ENCODE measurements at places on chromosomes 16 and 17.

DNA sequence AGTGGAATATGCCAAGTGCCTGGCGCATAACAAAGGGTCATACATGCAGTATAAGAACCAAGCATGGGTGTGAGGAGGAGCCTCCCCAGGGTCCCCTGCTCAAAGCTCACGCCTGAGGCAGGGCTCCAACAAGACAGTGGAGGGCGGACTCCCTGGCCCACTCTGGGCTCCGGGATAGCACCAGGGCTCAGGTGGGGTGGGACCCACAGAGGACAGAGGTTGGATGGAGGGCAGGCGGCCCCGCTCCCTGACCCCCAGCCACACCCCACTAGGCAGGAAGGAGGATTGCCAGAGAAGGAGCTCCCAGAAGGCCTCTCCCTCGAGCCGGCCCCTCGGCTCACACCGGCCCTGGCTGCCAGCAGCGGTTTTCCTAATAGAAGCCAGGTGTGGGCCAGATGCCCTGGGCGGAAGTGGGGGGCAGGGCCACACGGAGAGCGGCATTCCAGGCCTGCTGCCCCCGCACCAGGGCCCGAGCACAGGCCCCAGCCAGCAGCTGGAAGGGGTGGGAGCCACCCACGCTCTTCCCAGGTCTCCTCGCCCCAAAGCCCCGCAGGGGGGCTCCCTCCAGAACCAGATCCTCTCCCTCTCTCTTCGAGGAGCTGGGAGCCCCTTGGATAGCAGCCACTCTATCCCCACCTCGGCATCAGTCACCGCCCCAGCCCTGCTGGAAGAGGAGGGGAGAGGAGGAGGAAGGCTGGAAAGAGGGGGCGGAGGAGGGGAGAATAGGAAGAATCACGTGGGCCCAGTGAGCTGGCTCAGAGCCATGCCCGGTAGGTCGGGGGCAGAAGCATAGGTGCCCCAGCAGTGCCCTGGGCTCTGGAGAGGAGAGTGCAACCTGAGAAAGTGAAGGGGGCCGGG, 21.0 kb downstream of the VASN start:
- peak; percentile 76 for DNase-seq
- H3K4me3 ChIP-seq: no peak overlapping the region
- H3K36me3 ChIP-seq: peaks cover 30% of the 10 kb centered on the region
- peaks cover 37% of the 10 kb centered on the region for H3K4me1 ChIP-seq
- H3K27ac ChIP-seq: no peak overlapping the region

- H3K27me3 ChIP-seq: no peaks in the 10 kb centered on the region
- no peak overlapping the region for H3K4me3 ChIP-seq
- H3K4me1 ChIP-seq: no peaks in the 10 kb centered on the region
- H3K36me3 ChIP-seq: no peaks in the 10 kb centered on the region
Measured at GRCh38 chr16:80585764-80586163, 45.0 kb downstream of the DYNLRB2 start.

DNA sequence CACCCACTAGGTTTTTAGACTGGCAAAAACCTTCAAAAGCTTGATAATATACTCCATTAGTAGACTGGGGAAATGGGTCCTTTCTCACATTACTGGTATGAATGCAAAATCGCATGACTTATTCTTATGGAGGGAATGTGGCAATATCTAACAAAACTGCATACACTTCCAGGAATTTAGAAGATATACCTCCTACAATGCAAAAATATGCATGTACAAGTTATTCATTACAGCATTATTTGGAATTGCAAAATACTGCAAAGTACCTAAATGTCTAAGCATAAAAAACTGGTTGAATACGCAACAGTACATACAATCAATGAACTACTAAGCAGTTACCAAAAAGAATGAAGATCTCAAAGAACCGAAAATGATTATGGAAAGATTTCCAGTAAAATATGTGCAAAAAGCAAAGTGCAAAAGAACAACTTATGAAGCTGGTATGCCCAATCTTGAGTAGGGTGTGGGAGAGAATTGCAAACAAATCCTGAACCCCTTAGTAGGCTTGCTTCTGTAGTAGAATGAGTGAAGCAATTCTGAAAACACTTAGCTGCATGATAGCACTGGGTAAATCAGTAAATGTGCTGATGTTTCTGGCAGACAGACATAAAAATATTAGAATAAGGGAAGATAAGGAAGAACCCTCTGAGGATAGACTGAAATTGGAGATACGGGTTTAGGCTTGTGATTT, 180.1 kb downstream of the PARN start:
- DNase-seq: no peak
- no peaks in the 10 kb centered on the region for H3K36me3 ChIP-seq
- H3K4me3 ChIP-seq: no peak overlapping the region
- H3K27ac ChIP-seq: no peak overlapping the region
- H3K27me3 ChIP-seq: no peaks in the 10 kb centered on the region
- no peaks in the 10 kb centered on the region for H3K4me1 ChIP-seq

DNA sequence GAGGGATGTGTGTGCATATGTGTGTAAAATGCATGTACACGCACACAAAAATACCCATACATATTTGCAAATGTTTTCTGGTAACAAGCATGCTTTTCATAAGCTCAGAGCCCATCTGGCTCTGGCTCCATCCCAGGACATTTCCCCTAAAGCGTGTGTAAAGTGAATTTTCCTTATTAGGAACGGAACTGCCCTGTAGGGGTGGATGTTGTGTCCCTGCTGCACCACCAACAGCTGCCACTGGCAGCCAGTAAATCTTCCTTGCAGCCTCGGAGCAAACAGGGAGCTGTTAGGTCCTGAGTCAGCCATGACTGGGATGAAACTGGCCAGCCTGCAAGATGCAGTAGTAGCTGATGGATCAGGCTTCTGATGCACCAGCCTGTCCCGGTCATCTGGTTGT, 393.5 kb downstream of the UTP18 start:
- no peaks in the 10 kb centered on the region for H3K36me3 ChIP-seq
- no peak overlapping the region for H3K4me3 ChIP-seq
- DNase-seq: peak; percentile 26
- H3K27me3 ChIP-seq: no peaks in the 10 kb centered on the region
- H3K4me1 ChIP-seq: no peaks in the 10 kb centered on the region

DNA sequence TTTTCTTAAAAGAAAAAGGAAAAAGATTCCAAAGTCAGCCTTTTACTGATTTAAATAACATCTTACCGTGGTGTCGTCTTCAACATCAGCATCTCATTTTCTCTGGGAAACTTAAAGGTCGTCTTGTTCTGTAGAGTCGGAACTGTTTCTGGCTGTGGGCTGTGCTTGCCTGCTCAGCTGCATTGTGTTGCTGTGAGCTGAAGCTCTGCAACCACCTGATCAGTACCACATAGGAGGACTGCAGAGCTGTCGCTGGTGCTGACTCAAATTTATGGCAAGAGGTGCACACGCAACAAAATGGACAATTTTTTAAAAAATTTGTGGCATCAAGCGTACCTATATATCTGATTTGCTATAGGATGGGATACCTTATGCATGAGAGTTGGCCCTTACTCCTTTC, at the start of gene OMG:
Gene OMG (minus strand): TSS at position 150 of the 400 bp plus-strand sequence. CDS start 908 bp downstream, outside the sequence.
- H3K27ac ChIP-seq: no peak within 1 kb of the TSS
- no peaks in the 10 kb centered on the region for H3K27me3 ChIP-seq
- peaks cover 3% of the 10 kb centered on the region for H3K4me1 ChIP-seq
- no peak for DNase-seq
- peaks cover 4% of the 10 kb centered on the region for H3K36me3 ChIP-seq
- no peak within 1 kb of the TSS for H3K4me3 ChIP-seq

- no peaks in the 10 kb centered on the region for H3K27me3 ChIP-seq
- no peak overlapping the region for H3K27ac ChIP-seq
- H3K36me3 ChIP-seq: no peaks in the 10 kb centered on the region
- no peak for DNase-seq
Measured at GRCh38 chr17:3921006-3921405, 4.7 kb upstream of the P2RX1 start.

DNA sequence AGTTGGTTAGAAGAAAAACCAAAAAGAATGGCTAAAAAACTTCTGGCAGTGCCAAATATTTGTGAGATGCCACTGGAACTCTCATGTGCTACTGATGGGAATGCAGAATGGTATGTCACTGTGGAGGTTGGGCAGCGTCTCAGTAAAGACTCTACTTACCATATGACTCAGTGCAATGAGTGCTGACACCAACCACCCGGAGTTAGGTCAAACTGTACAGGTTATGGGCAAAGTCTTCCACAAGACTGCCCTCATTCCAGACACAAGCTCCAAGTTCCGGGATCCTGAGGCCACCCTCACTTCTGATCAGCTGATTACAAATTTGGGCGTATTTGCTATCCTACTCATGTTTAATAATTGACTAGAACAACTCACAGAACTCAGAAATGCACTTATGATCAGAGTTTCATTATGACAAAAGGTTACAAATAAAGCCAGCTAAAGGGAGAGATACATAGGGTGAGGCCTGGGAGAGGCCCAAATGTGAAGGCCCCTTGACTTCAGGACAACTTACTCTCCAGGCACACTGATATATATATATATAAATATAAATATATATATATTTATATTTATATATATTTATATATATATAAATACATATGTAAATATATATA, 114.9 kb downstream of the TRIM37 start:
- no peak overlapping the region for H3K4me3 ChIP-seq
- H3K27ac ChIP-seq: no peak overlapping the region
- no peaks in the 10 kb centered on the region for H3K36me3 ChIP-seq

DNA sequence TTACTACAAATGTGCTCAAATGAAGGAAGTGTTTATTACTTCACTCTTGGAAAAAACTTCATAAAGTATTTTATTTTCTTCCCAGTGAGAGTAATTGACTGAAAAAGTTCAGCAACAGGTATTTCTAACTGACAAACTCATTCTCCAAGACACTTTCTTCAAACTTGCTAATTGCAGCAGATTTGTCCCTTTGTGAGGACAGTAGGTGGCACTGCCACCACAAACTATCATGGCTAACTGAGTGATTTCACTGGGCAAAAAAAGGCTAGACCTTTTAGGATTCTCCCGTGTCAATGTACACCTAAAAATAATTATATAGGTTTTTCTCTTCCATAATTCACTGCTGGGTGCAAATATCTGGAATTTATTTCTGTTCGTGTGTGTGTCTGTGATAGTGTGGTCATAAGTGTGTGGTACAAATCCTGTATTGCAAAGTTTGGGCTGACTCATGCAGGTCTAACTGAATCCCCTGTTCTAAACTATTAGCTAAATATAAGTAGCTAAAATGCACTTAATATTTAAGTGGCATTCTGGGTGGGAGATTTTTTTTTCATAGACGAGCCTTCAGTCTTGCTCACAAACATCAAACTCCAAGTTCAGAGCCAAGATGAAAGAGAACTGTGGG, 3.9 kb downstream of the HS3ST3A1 start:
- H3K36me3 ChIP-seq: no peaks in the 10 kb centered on the region
- H3K27ac ChIP-seq: no peak overlapping the region

DNA sequence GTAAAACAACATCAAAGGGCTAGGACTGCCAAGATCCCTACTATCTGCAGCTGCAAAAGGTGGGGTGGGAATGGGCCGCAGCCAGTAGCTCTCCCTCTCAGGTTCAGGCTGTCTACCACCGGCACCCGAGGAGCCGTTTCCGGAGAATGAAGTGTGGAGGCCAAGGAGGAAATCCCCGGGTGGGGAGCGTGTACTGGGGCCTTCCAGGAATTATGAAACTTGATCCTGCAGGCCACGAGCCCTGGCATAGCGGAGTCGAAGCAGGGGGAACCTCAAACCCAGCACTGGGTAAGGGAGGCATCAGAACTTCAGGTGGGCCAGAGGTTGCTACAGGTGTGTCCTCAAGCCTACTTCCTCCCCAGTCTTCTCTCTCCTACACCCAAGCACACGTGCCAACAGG, 5.1 kb downstream of the INPP5K start:
- H3K27me3 ChIP-seq: no peaks in the 10 kb centered on the region
- no peak overlapping the region for H3K4me3 ChIP-seq
- peaks cover 14% of the 10 kb centered on the region for H3K36me3 ChIP-seq
- H3K27ac ChIP-seq: peak overlapping the region; percentile 81
- H3K4me1 ChIP-seq: peaks cover 15% of the 10 kb centered on the region
- DNase-seq: no peak

DNA sequence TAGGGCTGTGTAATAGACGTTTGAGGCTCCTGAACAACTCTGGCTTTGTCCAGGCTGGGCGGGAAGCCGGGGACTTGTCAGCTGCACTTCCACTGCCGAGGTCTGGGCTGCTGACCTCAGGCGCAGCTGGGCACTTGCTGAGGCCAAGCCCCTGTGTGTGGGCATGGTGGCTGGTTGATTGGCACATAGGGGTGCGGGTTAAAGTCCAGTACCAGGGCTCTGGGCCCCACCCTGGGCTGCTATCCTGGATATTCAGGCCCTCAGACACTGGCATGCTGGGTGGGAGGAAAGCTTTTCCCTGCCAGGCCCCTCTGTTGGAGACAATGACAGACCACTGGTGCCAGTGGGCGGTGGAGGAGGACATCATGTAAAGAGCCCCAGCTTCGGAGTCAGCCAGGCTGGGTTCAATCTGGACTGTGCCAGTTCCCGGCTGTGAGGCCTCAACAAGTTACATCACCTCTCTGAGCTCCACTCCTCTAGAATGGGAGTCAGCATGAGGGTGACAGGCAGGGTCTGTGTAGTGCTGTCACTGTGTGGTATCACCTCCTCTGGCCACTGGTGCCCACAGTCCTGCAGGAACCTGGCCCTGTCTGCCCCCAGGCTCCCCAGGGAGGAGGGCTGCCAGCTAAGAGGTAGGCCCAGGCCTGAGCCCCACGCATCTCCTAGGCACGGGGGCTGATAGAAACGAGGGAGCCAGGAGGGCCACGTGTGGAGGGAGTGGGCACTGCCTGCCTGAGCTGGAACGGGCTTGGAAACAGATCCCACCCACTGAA, 42.5 kb downstream of the PSME3IP1 start:
- no peaks in the 10 kb centered on the region for H3K27me3 ChIP-seq
- no peak overlapping the region for H3K4me3 ChIP-seq
- peak overlapping the region; percentile 74 for H3K27ac ChIP-seq
- peaks cover 12% of the 10 kb centered on the region for H3K4me1 ChIP-seq

- H3K4me3 ChIP-seq: no peak overlapping the region
- H3K4me1 ChIP-seq: peaks cover 3% of the 10 kb centered on the region
- no peaks in the 10 kb centered on the region for H3K36me3 ChIP-seq
- H3K27me3 ChIP-seq: no peaks in the 10 kb centered on the region
- DNase-seq: no peak
Measured at GRCh38 chr17:77606865-77607210, 351.7 kb upstream of the TNRC6C start.

GRCh38 chr16:26550111-26550610, 516.6 kb upstream of the C16orf82 start:
- H3K27ac ChIP-seq: no peak overlapping the region
- H3K27me3 ChIP-seq: no peaks in the 10 kb centered on the region
- H3K36me3 ChIP-seq: no peaks in the 10 kb centered on the region
- DNase-seq: no peak
- no peaks in the 10 kb centered on the region for H3K4me1 ChIP-seq

DNA sequence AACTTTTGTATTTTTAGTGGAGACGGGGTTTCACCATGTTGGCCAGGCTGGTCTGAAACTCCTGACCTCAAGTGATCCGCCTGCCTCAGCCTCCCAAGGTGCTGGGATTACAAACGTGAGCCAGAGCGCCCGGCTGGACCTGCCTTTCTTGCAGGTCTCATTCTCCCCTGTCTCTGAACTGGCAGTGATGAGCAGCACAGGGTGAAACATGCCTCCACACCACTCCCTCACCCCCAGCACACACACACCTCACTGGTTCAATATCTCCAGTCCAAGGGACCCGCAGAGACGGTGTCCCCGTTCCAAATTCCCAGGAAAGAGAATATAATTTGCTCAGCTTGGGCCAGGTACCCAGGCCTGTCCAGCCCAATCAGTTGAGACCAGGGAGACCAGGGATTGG, 23.3 kb downstream of the SLC5A11 start:
- H3K27me3 ChIP-seq: no peaks in the 10 kb centered on the region
- H3K4me1 ChIP-seq: no peaks in the 10 kb centered on the region
- no peaks in the 10 kb centered on the region for H3K36me3 ChIP-seq
- no peak for DNase-seq

- no peak overlapping the region for H3K27ac ChIP-seq
- H3K36me3 ChIP-seq: no peaks in the 10 kb centered on the region
- no peaks in the 10 kb centered on the region for H3K4me1 ChIP-seq
- DNase-seq: no peak
Measured at GRCh38 chr16:83045790-83046189, 419.0 kb downstream of the CDH13 start.

All from lung (tissue), 17 donors.